ENCODE measurements at places on chromosomes 4 and X.

DNA sequence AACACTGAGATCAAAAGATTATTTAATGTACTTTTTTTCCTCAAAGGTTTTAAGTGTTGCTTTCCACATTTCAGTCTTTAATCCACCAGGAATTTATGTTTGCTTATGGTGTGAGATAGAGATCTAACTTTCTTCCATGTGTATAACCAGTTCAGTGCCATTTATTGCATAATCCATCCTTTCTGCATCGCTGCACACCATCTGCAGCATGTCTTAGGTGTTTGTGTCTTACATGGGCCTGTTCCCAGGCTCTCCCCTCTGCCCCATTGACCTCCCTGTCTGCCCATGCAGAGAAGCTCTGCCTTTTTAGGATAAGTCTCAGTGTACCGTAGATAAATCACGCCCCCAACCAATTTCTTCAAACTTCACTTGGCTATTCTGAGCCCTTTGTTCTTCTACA, 30.3 kb downstream of the NSDHL start:
- peak; percentile 52 for DNase-seq

DNA sequence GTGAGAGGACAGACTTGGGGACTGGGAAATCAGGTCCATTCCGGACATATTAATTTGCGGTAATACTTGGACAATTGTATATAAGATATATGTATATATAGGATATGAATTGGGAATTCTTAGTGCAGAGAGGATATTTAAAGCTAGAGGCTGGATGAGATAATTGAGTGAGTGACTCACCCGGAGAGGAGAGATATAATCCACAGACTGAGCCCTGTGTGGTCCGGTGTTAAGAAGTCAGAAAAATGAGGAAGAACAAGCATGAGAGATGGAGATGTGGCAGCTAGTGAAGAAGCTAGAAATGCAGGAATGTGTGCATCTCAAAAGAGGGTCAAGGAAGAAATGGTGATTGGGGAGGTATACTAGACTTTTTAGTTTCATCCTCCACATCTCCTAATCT, 336.2 kb downstream of the SLC7A11 start:
- DNase-seq = no peak

DNA sequence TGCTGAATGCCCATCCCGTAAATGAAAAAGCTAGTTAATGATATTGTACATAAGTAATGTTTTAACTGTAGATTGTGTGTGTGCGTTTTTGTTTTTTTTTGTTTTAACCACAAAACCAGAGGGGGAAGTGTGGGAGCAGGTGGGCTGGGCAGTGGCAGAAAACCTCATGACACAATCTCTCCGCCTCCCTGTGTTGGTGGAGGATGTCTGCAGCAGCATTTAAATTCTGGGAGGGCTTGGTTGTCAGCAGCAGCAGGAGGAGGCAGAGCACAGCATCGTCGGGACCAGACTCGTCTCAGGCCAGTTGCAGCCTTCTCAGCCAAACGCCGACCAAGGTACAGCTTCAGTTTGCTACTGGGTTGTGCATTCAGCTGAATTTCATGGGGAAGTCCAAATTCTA, at the start of gene SPP1:
TSS of gene SPP1 (plus strand) at position 249 of the 400 bp plus-strand sequence. CDS start 1,182 bp downstream, outside the sequence.
- DNase-seq = peak; percentile 44

GRCh38 chr4:109928327-109929045, 15.8 kb downstream of the EGF start:
- DNase-seq = no peak

DNA sequence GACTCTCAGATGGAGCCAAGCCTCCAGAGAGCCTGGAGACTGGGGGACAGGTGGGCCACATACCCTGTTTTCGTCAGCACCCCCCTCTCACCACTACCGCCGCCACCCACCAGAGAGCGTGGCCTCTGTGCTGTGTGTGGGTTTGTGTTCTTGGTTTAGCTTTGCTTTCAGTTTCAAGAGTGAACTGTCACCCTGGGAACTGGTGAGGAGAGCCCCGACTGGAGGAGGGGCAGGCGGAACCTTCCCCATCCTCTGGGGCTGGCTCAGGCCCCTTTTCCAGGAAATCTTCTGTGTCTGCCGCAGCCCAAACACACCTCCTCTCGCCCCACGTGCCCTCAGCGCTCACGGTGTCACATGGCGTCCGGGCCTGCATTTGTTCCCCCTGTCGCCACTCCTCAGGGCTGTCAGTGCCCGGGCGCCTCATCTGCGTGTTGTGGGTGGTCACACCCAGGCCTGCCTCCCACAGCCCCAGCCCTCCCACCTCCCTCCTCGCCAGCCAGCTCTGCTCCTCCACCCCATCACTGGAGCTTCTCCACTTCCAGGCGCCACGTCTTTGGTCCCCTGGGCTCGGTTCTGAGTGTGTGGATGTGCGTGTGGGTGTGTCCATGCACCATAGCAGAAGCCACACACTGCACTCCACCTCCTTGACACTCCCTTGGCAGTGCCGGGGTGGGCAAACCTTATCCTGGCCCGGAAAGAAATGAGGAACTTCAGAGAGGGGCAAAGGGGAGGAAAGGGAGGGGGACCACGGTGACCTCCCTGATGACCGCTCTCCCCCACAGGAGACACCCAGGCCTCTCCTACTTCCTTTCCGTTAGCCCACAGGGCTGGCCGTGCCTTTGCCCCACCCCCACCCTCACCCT, 27.8 kb downstream of the ELF4 start:
- no peak for DNase-seq

GRCh38 chrX:87045352-87045751, 472.2 kb upstream of the KLHL4 start:
- DNase-seq = no peak

DNA sequence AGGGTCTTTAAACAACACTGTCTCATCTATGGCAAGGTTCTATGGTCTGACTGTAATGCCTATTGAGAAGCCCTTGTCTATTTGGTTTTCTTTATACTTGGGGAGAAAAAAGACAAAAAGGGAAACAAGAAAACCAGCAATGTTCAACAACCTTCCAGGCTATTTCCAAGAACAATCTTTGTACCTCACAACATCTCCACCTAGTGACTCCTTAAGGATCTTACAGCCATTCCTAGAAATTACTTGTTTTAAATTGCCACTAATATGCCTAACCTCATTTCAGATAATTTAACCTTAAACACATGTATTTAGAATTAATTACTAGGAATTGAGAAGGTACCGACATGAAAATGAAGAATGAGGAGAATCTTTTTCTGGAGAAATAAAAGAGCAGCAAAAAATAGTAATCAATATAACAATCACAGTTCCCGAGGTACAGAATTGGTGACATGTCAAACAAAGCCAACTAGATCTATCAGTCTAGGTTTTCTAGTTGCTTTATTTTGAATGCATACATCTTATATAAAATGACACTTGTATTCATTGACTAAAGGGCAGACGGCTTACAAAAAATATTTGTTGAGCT, 1.6 kb upstream of the RBM46 start:
- DNase-seq = no peak

GRCh38 chr4:12612876-12613275, 871.3 kb downstream of the RAB28 start:
- no peak for DNase-seq

DNA sequence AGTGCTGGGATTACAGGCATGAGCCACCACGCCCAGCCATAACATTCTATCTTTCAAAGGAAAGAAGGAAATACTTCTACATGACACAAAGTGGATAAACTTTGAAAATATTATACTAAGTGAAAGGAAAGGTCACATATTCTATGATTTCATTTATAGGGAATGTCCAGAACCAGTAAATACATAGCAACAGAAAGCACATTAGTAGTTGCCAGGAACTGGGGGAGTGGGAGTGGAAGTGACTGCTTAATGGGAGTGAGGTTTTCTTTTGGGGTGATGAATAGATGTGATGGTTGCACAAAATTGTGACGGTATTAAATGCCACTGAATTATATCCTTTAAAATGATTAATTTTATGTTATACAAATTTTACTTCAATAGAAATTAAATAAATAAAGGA, 95.7 kb upstream of the IL15 start:
- DNase-seq = no peak

GRCh38 chr4:25861951-25862410, 807 bp downstream of the SEL1L3 start:
- DNase-seq = no peak

- no peak for DNase-seq
These were observed 2.7 kb upstream of the AMELX start for GRCh38 chrX:11290416-11291102.

- no peak for DNase-seq
These were observed 62.6 kb downstream of the DCLK2 start for GRCh38 chr4:150140774-150141400.

GRCh38 chrX:2376166-2376565, 124.6 kb downstream of the DHRSX start:
- no peak for DNase-seq

DNA sequence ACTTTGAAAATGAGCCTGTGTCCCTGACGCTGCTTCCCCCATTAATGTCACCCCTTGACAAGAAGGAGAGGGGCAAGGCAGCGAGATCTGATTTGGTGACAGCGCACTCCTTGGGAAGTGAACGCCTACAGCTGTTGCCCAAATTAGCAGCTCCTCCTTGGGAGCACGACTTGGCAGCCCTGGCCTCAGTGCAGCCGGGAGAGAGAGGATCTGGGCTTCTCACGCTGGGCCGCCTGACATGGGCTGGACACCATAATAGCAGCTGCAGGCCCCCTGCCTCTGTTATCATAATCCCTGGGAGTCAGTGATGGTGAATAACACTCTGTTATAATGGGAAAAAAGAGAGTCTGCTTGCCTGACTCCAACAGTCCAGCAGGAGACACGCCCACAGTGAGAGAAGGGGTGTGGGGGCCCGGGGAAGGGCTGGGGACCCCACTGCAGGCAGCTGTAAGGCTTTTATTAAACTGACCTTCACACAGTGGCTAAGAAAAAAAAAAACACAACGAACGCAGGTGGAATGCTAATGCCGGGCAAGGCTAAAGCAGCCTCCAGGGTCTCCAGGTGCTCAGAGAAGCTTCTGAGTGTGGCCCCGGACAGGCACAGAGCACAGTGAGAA, 73.3 kb downstream of the PSAPL1 start:
- no peak for DNase-seq

GRCh38 chr4:24736066-24736465, 59.3 kb upstream of the SOD3 start:
- no peak for DNase-seq

GRCh38 chr4:7757501-7758471, 181.9 kb downstream of the AFAP1 start:
- no peak for DNase-seq

DNA sequence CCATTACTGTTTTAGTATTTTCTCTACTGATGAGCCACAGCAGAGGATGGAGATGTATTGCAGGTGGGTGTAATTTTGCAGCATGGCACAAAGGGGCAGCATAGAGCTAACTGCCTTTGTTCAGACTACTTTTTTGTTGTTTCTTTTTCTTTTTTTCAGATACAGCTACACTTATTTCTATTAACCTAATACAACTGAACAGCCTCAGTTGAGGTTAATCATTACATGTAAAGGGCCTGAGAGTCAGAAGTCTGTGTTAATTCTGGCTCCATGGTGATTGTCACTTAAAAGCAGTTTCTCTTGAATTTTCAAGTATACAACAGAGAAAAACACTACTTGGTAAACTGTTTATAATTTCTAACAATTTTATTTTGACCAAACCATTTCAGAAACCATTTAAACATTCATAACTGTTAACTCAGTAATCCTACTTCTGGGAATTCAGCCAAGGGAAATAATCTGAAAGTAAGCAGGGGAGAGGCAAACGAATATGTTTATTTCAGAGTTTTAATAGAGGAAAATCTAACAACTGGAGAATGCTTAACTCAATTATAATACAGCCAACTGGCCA, 13.9 kb upstream of the PPEF2 start:
- DNase-seq = peak; percentile 39

GRCh38 chr4:188971125-188971524, 831.9 kb downstream of the TRIML1 start:
- DNase-seq = no peak

DNA sequence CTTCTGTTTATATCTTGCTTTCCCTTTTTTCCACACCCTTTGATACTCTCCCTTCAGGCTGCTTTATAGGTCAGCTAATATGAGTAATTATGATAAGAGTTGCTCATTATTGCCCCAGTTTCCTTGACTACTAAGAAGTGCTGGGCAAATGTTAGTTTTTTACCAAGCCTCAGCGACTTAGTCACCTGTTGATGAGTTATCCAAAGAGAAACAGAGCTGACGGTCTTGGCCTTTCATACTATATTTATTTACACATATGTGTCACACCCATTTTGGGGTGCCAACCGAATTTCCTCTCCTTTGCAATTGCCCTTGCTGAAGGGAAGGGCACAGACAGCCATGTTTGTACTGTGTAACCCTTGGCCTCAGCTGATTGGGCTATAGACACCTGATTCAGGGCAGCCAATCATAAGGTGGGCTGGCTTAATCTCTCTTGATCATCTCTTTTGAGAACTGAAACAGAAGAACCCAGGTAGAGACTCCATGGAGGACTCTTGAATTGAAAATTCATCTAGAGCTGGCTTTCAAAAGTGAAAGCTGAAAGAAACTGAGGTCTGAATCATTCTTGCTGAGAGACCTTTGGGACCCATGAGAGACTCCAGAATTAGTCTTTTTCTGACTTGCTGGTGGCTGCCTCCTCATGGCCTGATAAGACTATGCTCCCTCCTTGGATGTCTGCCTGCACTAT, 111.7 kb upstream of the RPS6KA3 start:
- no peak for DNase-seq

GRCh38 chrX:130211415-130212186, 39.8 kb downstream of the RAB33A start:
- DNase-seq = no peak

GRCh38 chr4:176367771-176368465, 48.2 kb downstream of the SPCS3 start:
- no peak for DNase-seq

GRCh38 chrX:12790885-12791256, 341 bp upstream of the PRPS2 start:
- peak; percentile 23 for DNase-seq

DNA sequence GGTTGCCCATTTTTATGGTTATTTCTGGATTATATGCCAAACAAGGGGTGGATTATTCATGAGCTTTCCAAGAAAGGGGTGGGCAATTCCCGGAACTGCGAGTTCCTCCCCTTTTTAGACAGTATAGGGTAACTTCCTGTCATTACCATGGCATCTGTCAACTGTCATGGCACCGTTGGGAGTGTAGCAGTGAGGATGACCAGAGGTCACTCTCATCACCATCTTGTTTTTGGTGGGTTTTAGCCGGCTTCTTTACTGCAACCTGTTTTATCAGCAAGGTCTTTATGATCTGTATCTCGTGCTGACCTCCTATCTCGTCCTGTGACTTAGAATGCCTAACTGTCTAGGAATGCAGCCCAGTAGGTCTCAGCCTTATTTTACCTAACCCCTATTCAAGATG, 57.6 kb downstream of the SH3KBP1 start:
- no peak for DNase-seq

- DNase-seq = no peak
These were observed 78.4 kb downstream of the FAM9B start for GRCh38 chrX:8955511-8955910.

DNA sequence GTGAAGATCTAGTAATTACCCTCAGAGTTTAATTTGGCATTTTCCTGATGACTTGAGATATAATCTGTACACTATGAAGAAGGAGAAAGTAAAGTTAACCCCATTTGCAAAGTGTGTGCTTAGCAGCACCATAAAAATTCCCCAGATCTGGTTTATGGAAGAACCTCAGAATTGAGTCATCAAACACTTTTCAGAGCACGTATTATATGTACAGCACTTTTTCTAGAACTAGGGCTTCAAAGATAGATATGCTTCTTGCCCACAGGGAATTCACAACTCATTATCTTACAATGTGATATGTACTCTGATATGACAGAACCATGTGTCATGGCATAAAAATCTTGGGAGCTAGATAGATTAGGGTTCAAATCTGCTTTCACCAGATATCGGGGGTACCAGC, 150.9 kb downstream of the SLC10A7 start:
- DNase-seq = no peak

All from NCI-H2171 treated with DMSO at 0.1 percent for 48 hours (cell line).